ENCODE measurements at places on chromosomes 4 and X.

DNA sequence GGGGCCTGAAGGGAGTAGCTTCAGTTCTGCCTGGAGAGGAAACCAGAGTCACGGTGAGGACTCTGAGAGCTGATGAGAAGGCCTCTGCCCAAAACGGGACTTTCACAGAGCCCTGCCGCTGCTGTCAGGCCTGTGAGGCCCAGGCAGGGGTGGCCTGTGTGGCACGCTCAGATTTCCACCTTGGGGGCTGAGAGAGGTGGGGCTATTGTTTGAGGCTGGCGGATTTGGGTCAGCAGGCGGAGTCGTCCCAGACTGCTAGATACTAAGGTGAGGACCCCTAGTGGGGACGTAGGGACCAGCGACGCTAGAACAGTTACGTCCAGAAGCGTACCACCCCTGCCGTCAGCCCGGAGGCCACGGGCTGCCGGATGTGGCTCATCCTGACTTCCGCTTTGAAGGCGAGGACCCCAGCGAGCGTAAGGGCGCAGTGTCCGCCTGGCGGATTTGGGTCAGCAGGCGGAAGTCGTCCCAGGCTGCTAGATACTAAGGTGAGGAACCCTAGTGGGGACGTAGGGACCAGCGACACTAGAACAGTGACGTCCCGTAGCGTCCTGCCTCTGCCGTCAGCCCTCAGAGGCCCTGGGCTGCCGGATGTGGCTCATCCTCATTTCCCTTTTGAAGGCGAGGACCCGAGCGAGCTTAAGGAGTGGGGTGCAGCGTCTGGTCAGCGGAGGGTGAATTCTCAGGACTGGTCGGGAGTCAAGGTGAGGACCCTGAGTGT is at the start of gene MAGEB1:
MAGEB1 (plus strand) TSS at position 378 of the 721 bp plus-strand sequence. CDS start 3,348 bp downstream, outside the sequence.
- no peak for DNase-seq

GRCh38 chr4:134388351-134388750 is 186.8 kb upstream of the PABPC4L start:
- DNase-seq, result no peak

- no peak for DNase-seq
Measured at GRCh38 chr4:24274381-24274941, 309.9 kb downstream of the DHX15 start.

GRCh38 chr4:151165205-151166000 is 66.0 kb downstream of the RPS3A start:
- no peak for DNase-seq

DNA sequence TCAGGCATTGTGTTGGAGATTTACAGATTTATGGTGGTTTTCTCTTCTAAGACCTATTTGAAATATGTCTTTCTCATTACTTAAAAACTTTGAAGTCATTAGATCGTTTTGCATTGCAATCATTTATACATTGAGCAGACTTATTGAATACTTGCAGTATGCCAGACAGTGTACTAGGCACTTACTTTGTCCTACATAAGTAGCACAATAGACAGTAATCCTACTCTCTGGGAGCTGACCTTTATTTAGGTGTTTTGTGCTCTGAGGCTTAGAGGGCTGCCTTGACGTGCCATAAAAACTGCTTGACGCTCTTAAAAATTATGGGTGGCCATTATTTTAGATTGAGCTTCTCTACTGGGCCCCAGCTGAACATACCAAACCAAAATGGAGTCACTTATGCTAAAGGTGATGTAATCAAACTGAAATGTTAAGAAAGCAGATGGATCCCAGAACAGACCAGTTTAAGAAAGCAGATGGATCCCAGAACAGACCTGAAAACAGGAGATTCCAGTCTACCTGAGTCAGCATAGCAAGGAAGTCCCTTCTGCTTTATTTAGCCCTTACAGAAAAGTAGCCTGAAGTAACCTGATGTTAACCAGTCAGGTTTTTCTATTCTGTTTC is 42.4 kb downstream of the PTTG2 start:
- DNase-seq, result no peak
